ENCODE measurements at places on chromosomes 5 and 9.

DNA sequence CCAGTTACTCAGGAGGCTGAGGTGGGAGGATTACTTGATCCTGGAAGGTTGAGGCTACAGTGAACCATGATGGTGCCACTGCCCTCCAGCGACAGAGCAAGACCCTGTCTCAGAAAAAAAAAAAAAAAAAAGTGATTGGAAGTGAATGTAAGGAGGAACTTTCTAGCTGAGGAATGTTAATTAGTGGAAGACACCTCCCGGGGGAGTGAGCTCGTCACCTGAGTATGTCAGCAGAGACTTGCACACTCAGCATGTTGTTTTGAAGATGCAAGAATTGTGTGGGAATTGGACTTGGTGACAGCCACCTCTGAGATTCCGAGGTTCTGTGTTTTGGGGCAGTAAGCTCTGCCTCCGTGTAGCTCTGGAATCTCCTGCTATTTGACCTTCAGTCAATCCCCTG, 3.6 kb downstream of the SYNPO start:
- DNase-seq: no peak

DNA sequence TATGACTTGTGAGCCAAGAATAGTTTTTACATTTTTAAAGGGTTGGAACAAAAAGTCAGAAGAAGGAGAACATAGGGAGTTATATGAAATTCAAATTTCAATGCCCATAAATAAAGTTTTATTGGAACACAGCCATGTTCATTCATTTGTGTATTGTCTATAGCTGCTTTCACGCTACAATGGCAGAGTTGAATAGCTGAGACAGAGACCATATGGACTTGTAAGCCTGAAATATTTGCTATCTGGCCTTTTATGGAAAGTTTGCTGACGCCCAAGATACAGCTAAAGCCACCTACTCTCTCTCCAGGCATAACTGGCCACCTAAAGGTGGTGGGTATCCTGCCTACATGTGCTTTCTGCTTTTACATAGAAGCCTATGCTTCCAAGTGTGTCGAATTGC, 10.9 kb downstream of the DAB2IP start:
- no peak for DNase-seq

GRCh38 chr9:29311221-29311620, 1737.9 kb upstream of the C9orf72 start:
- DNase-seq: no peak

DNA sequence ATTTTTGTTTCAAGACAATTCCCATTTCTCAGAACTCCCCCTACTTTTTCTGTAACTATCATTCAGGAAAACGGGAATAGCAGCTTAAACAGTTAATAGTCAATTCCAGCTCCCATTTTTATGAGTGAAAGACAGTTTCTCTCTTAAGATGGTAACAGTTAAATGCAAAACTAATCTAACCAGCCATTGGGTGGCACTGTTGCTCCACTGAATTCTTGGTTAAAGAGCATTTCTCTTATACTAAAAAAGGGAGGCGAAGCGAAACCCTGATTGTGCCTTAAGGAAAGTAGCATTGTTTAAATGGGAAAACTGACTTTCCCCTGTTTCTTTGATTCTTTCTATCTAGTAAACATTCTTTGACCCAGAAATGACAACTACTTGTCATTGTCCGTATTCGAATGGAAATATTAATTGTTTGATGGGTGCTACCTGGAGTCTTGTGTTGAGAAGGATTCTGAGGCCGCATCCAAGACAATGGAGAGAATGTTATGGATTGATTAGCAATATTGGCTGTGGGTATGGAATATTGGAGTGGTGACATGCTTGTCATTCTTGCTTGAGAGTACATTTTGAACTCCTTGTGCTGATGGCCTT, 507.8 kb downstream of the MAT2B start:
- DNase-seq: peak; percentile 0

- DNase-seq: no peak
Observed at GRCh38 chr5:93153461-93153860, 427.6 kb downstream of the NR2F1-AS1 start.

DNA sequence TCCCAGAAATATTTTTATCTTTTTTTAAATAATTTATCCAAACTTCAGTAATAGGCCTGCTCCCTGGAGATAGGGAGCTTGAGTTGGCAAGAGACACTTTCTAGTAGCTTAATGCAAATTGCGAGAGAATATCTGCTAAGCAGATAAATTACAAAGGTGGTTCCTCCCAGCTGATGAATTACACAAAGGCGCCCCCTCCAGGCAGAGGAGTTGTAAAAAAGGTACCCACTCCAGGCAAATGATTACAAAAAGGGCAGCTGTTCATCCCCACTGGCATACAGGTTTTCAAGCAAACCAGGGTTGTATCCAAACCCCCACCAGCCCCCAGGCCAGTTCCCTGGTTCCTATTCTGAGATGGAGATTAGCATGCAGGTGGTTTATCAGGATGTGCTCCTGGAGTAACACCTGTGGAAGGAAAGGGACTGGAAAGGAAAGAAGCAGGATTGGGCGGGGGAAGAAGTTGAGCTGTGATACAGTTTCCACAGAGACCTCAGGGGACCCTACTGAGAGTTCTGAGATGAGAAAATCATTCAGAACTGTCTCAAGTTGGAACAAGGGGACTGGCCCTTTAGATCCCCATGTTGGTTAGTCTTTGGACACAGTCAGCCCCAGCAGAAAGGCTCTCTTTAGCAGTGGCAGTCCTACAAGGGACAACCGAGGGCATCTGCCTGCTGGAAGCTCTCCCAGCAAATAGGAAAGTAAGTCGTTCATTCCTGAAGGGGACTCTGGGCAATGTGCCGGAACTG, 25.5 kb downstream of the ESM1 start:
- no peak for DNase-seq

GRCh38 chr9:107142896-107143603, 140.0 kb upstream of the RAD23B start:
- no peak for DNase-seq

GRCh38 chr5:61622156-61622555, 290.1 kb downstream of the ZSWIM6 start:
- DNase-seq: no peak

DNA sequence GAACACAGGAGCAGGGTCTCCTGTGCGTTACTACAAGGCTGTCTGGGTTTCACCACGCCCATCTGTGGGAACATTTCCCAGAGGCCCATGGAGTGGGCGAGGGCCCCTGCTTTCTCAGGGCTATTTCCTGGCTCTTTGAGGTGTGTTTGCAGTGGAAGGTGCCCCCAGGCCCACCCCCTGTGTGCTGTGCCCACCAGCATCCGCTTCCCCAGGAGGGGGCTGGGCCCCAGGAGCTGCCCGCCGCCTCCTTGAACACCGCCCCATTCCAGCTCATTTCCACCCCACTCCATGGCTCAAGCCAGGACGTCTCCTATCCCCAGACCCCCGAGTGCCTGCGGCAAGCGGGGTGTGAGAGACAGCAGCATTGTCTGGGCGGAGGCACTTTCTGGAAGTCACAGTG, 70.5 kb downstream of the NEK6 start:
- DNase-seq: no peak

DNA sequence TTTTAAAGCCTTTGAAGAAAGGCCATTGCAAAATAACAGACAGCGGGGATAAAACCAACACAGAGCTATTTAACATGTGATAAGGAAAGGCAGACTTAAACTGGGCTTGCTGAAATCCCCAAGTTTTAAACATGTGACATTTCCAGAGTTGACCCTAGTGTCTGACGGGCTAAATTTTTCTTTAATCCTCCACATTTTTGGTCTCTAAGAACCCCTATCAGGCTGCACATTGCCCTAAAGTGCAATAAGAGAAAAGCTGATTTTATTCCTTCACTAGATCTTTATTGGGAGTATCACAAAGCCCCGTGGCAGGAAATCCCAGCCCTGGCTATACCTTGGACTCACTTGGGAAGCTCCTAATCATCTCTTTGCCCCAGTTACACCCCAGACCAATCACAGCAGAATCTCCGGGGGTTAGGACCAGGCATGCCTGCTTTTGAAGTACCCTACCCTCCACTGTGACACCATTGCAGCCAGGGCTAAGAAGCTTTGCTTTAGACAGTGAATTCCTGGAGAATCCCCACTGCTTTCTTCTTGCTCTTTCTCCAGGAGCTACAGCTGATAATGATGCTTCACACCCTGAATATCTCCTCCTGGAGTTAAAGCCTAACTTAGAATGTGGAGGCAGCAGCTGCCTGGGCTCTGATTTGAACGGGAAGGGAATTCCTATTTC, 20.1 kb upstream of the COL15A1 start:
- DNase-seq: no peak

GRCh38 chr5:147098233-147098790, 136.5 kb upstream of the STK32A start:
- peak; percentile 63 for DNase-seq

- DNase-seq: no peak
Observed at GRCh38 chr5:32059761-32060530, 114.2 kb downstream of the GOLPH3 start.

GRCh38 chr5:59829386-59829785, 64.1 kb downstream of the PDE4D start:
- no peak for DNase-seq

DNA sequence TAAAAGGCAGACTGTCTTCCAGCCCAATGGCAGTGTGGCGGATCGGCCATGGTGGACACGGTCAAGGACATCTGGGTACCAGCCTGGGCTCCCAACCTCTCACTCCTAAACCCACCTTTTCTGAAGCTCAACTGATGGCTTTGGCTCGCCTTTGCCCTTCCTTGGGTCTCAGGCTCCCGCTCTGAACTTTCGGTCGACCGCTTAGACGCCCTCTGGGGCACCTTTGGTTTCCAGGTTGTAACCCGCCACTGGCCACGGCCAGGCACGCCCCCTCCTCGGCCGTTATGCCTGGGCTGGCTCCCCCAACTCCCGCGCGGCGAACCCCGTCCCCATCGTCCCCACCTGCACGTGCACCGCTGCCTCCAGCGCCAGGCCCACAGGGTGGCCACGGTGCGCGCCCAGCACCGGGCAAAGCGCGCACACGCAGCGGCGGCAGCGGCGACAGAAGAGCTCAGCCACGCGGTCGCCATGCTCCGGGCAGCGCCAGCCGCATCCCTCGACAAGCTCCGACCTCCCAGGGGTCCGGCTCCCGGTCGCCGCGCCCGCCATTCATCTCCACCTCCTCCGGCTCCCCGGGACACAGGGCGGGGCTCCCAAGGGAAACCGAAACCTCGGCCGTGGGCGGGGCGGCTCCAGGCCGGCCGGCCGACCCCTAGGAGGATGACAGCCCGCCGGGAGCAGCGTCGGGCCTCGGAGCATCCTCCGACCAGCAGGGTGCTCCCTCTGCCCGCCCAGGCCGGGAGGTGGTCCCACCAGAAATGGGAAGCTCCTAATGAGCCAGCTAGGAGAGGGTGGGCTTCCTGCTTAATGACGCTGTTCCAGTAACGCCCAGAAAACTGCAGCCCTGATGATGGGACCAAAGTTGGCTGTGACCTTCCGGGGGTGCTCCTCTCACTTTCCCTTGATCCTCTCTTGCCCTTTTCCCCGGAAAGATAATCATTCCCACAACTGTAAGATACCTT, at the start of gene TRIM14:
TSS of gene TRIM14 (minus strand) at position 583 of the 962 bp plus-strand sequence. CDS start at position 549, 34 bp downstream.
- peak; percentile 55 for DNase-seq

DNA sequence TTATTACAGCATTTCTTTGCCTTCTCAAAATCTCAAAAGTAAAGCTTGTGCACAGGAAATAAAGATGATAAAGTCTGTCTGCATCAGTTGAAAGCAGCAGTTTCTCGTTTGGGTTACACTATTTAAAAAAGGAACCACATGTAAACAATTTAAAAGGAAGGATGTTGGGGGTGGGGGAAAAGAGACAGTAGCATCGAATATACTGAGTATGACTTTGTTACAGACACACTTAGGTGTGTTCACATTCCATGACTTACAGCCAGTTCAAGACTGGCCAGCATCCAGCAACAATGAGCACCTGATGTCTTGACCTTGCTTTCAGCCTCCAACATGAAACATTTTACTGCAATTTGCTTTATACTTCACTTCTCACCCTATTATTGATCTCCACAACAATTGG, 8.7 kb downstream of the GAPT start:
- DNase-seq: no peak

Data from NCI-H510A treated with DMSO at 0.1 percent for 48 hours (cell line).